ENCODE measurements at places on chromosomes 2 and 18. TPM values are rescaled to one million over a fixed set of nuclear protein-coding genes. Genes with fewer than 3 reads are reported as not detected.

- H3K4me1 ChIP-seq, result peaks cover 33% of the 10 kb centered on the region
- peaks cover 3% of the 10 kb centered on the region for H3K27me3 ChIP-seq
- DNase-seq, result no peak
These were observed 668.2 kb upstream of the PKDCC start for GRCh38 chr2:41379496-41380221.

GRCh38 chr18:6370886-6371635 lies 43.6 kb downstream of the L3MBTL4 start:
- peaks cover 8% of the 10 kb centered on the region for H3K36me3 ChIP-seq
- no peak for DNase-seq
- peaks cover 25% of the 10 kb centered on the region for H3K4me1 ChIP-seq
- H3K4me3 ChIP-seq, result no peak overlapping the region

- H3K4me1 ChIP-seq, result no peaks in the 10 kb centered on the region
- no peak overlapping the region for H3K27ac ChIP-seq
- no peak for DNase-seq
- H3K27me3 ChIP-seq, result no peaks in the 10 kb centered on the region
These were observed 413.0 kb upstream of the RAB12 start for GRCh38 chr18:8196238-8196637.

- H3K36me3 ChIP-seq, result no peaks in the 10 kb centered on the region
- H3K4me3 ChIP-seq, result no peak overlapping the region
- no peaks in the 10 kb centered on the region for H3K27me3 ChIP-seq
- H3K27ac ChIP-seq, result no peak overlapping the region
- DNase-seq, result peak; percentile 56
These were observed 10.8 kb downstream of the SPDYA start for GRCh38 chr2:28821295-28821958.

DNA sequence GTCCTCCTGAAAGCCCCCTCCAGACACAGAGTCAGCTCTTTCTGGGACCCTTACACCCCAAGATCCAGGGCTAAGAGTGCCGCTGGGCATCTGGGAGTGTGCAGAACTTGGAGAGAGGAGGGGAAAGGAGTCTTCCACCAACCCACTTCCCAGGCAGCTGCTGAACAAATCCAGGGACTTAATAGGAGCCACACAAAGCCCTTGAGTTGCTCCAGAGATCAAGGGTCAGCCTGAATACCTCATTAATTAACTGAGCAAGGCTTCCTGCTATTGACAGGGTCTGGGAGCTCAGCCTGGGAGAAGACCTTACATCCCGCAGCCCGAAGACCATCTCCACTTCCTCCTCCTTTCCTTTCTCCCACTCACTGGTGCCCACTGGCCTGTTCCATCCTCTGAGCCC lies 108.3 kb downstream of the CELF4 start:
- peaks cover 18% of the 10 kb centered on the region for H3K4me1 ChIP-seq
- peaks cover 10% of the 10 kb centered on the region for H3K27me3 ChIP-seq
- no peak overlapping the region for H3K27ac ChIP-seq
- no peaks in the 10 kb centered on the region for H3K36me3 ChIP-seq
- DNase-seq, result no peak

GRCh38 chr2:64649626-64650025 lies 4.1 kb downstream of the SERTAD2 start:
- no peak overlapping the region for H3K27ac ChIP-seq
- H3K36me3 ChIP-seq, result no peaks in the 10 kb centered on the region
- H3K4me1 ChIP-seq, result peaks cover 57% of the 10 kb centered on the region
- H3K4me3 ChIP-seq, result no peak overlapping the region

GRCh38 chr18:26497866-26498265 lies 50.5 kb downstream of the KCTD1 start:
- no peak overlapping the region for H3K27ac ChIP-seq
- no peak overlapping the region for H3K4me3 ChIP-seq
- 0 out of 2 replicates have a peak, but pooled peaks cover 2% of the 10 kb centered on the region for H3K36me3 ChIP-seq
- H3K27me3 ChIP-seq, result no peaks in the 10 kb centered on the region
- no peak for DNase-seq

GRCh38 chr2:241777170-241777685 lies 606 bp downstream of the GAL3ST2 start:
- H3K27me3 ChIP-seq, result peaks cover 13% of the 10 kb centered on the region
- no peak overlapping the region for H3K27ac ChIP-seq
- DNase-seq, result no peak
- peaks cover 11% of the 10 kb centered on the region for H3K4me1 ChIP-seq

GRCh38 chr2:134715932-134716643 lies 2.7 kb downstream of the TMEM163 start:
- H3K4me1 ChIP-seq, result peaks cover 36% of the 10 kb centered on the region
- H3K4me3 ChIP-seq, result peak overlapping the region; percentile 76
- no peak overlapping the region for H3K27ac ChIP-seq
- DNase-seq, result no peak

- H3K27ac ChIP-seq, result peak overlapping the region; percentile 7
- no peaks in the 10 kb centered on the region for H3K27me3 ChIP-seq
- H3K4me3 ChIP-seq, result no peak overlapping the region
- no peak for DNase-seq
- peaks cover 68% of the 10 kb centered on the region for H3K4me1 ChIP-seq
- H3K36me3 ChIP-seq, result no peaks in the 10 kb centered on the region
These were observed 21.5 kb upstream of the ZNF532 start for GRCh38 chr18:58842978-58843687.

GRCh38 chr2:101064505-101064867 lies 62.4 kb downstream of the RPL31 start:
- no peak for DNase-seq
- H3K27me3 ChIP-seq, result no peaks in the 10 kb centered on the region
- H3K4me3 ChIP-seq, result no peak overlapping the region
- peaks cover 23% of the 10 kb centered on the region for H3K4me1 ChIP-seq
- no peak overlapping the region for H3K27ac ChIP-seq

DNA sequence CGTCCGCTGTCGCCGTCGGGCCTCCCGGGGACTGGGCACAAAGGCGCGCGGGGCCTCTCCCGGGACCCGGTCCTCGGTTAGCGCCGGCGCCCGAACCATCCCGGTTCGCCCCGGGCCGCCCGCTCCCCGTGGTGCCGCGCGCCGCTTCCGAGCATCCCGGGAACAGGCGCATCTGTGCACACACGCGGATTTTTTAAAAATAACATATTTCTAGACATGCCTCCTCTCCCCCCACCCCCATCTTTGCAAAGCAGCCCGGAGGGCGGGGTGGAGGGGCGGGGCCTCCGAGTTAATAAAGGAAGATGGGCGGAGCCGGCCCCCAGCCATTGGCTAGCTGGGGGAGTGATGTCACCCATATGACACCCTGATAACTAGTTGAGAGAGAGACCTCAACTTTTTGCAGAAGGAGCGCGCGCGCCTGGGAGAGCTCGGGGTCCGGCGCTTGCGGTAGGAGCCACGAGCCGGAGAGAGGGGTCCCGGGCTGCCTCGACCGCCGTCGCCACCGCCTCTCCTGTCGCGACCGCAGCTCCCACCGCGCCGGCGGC lies at the start of gene SOX11:
Gene SOX11 (plus strand): TSS at position 400 of the 545 bp plus-strand sequence. CDS start 338 bp downstream, outside the sequence.
- DNase-seq, result peak; percentile 82
- peak within 1 kb of the TSS; percentile 92 for H3K4me3 ChIP-seq
- H3K27me3 ChIP-seq, result peaks cover 19% of the 10 kb centered on the region
- H3K4me1 ChIP-seq, result peaks cover 6% of the 10 kb centered on the region

GRCh38 chr2:151973901-151974199 lies 125.0 kb downstream of the CACNB4 start:
- peak; percentile 31 for DNase-seq
- H3K27ac ChIP-seq, result no peak overlapping the region
- peaks cover 36% of the 10 kb centered on the region for H3K4me1 ChIP-seq
- H3K27me3 ChIP-seq, result no peaks in the 10 kb centered on the region

DNA sequence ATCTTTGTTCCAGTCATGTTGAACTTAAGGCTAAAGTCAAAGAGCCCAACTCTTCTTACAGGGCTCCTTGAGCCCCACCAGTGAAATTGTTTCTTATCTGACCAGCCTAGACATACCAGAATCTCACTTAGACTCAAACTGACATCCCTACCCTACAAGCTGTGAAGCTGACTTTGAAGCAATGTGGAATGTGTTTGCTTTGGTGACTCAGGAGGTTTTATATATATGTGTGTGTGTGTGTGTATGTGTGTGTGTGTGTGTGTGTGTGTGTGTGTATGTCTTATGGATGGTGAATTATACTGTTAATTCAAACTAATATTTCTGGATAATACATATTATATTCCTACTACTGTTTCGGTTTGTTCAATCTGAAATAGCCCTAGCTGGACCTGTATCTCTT lies 67.3 kb downstream of the CAMKMT start:
- peaks cover 60% of the 10 kb centered on the region for H3K4me1 ChIP-seq
- H3K27me3 ChIP-seq, result no peaks in the 10 kb centered on the region
- 0 out of 2 replicates have a peak overlapping the region, but pooled peaks have one; percentile 59 for H3K27ac ChIP-seq

- no peak overlapping the region for H3K27ac ChIP-seq
- no peaks in the 10 kb centered on the region for H3K4me1 ChIP-seq
- peaks cover 17% of the 10 kb centered on the region for H3K36me3 ChIP-seq
- no peaks in the 10 kb centered on the region for H3K27me3 ChIP-seq
- no peak overlapping the region for H3K4me3 ChIP-seq
- no peak for DNase-seq
These were observed 537.6 kb downstream of the THSD7B start for GRCh38 chr2:137302957-137303356.

DNA sequence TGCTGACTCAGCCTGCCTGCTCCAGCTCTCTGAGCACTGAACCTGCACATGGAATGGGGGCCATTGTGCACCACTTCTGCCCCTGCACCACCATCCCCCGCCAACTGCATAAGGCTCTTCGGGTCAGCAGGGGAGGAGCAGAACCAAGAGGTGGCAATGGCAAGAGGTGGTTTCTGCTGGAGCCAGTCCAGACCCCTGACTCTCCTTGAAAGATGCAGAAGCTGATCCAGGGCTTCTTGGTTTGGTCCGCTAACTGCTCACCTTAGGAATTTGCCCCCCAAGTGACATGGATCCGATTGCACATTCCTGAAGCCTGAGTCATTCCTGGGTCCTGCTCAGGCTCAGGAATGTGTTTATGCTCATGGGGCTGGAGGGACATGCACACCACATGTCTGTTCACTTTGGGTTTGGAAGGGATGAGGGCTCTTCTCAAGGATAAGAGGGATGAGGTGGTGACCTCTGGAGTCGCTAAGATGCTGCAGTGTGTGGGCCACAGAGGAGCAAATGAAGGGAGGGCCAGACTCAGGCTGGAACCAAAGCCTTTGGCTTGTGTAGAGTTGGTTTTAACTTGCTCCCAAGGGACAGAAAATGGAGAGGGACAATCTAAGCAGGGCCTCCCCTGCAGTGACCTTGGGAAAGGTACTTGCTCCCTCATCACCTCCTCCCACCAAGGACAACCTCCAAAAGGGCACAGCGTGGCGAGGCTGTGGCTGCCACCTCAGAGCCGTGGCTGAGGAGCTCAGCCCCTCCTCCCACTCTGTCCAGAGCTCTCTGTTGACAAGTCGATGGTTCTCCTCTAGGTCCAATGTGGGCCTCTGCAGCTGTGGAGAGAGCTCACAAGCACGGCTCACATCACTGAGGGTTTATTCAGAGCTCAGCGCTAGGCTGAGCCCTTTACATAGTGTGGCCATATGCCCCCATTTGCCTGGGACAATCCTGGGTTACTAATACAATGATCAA lies 66.2 kb downstream of the HS1BP3 start:
- peak; percentile 63 for DNase-seq
- H3K4me1 ChIP-seq, result peaks cover 21% of the 10 kb centered on the region
- H3K36me3 ChIP-seq, result no peaks in the 10 kb centered on the region
- H3K4me3 ChIP-seq, result no peak overlapping the region

- peaks cover 24% of the 10 kb centered on the region for H3K36me3 ChIP-seq
- no peaks in the 10 kb centered on the region for H3K4me1 ChIP-seq
- no peaks in the 10 kb centered on the region for H3K27me3 ChIP-seq
These were observed 36.2 kb downstream of the EIF2AK3 start for GRCh38 chr2:88590998-88591613.

DNA sequence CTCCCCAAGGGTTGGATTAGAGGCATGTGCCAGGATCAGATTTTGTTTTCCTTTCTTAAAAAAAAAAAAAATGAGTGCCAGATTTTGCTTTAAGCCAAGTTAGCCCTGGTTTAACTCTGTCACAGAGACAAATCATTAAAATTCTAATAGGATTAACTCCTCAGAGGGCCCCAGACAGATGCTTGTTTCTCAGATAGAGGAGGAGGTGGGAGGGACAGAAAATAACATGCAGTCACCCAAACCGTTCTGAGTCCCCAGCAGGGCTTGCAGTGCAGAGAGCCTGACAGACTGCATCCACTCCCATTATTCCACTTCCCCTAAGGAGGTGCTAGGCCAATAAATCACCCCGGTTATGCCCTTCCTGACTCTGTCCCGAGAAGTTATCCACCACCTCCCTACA lies 6.3 kb upstream of the PROKR1 start:
- no peak for DNase-seq
- no peak overlapping the region for H3K27ac ChIP-seq
- peaks cover 8% of the 10 kb centered on the region for H3K4me1 ChIP-seq
- no peak overlapping the region for H3K4me3 ChIP-seq
- H3K27me3 ChIP-seq, result peaks cover 9% of the 10 kb centered on the region
- H3K36me3 ChIP-seq, result peaks cover 6% of the 10 kb centered on the region

DNA sequence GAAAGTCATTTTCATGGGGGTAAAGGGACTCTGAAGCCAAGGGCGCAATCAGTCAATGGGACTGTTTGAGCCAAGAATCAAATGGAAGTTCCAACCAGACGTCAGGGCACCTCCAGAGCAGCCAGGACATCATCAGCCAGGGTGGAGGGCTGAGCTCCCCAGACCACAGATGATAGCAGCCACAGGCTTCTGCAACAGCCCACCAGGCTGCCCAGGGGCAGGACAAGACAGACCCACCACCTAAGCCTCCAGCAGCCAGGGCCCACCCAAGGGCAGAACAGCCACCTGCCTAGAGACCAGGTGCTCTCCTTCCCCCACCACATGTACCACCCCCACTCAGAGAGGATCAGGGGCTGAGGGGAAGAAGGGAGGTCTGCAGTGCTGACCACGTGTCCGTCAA lies 53.8 kb upstream of the SLC66A3 start:
- no peak overlapping the region for H3K27ac ChIP-seq
- H3K36me3 ChIP-seq, result no peaks in the 10 kb centered on the region
- no peaks in the 10 kb centered on the region for H3K27me3 ChIP-seq
- H3K4me3 ChIP-seq, result no peak overlapping the region
- H3K4me1 ChIP-seq, result no peaks in the 10 kb centered on the region
- no peak for DNase-seq

DNA sequence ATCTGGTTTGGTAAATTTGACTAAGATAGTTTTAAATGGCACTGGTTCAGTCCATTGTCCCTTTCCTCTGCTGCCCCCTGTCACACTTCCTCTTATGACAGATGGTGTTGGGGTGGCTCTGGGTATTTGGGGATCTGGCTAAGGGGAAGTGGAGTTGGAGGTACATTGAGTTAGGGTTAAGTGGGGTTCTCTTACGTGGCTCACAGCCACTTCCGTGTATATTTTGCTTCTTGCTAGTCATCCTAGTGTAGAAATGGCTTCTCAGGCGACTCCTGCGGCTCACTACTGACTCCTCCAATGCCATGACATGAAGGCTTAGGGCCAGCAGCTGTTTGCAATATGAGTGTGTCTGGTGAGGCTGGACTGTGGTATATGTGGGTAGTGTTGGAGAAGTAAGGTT lies 187.0 kb downstream of the HAUS1 start:
- no peaks in the 10 kb centered on the region for H3K36me3 ChIP-seq
- H3K4me1 ChIP-seq, result peaks cover 29% of the 10 kb centered on the region
- H3K4me3 ChIP-seq, result no peak overlapping the region
- no peaks in the 10 kb centered on the region for H3K27me3 ChIP-seq

Gene CLEC4F
- total RNA-seq, result not detected

Gene GREB1
- total RNA-seq, result 31.9 TPM

Gene MSH6
- total RNA-seq, result 235 TPM

Gene FAM237A
- not detected for total RNA-seq

Gene SPRED2
- total RNA-seq, result 32.7 TPM

Gene ANKAR
- total RNA-seq, result 2.9 TPM

Gene SLC30A3
- 8.0 TPM for total RNA-seq

Gene ITGB6
- 0.07 TPM for total RNA-seq

Gene EML6
- 2.5 TPM for total RNA-seq

Gene SERPINB7
- total RNA-seq, result not detected

Gene HAAO
- total RNA-seq, result 8.4 TPM

All from WTC11 (cell line).